IMR-90 (cell line): ENCODE measurements at places on chromosomes 6 and 20. TPM values are rescaled to one million over a fixed set of nuclear protein-coding genes. Genes with fewer than 3 reads are reported as not detected.

The RIPOR3 gene
- 0.28 and 0.54 TPM in 2 replicates for total RNA-seq

The RUNX2 gene
- 2.3 and 3.1 TPM in 2 replicates for total RNA-seq

The HLA-DOB gene
- 0.28 and 0.36 TPM in 2 replicates for total RNA-seq

The GTSF1L gene
- total RNA-seq: not detected in 2 replicates

The PLEKHG1 gene
- total RNA-seq: 0.28 and 0.36 TPM in 2 replicates

The TMC2 gene
- not detected in 2 replicates for total RNA-seq

The LPA gene
- not detected in 2 replicates for total RNA-seq

The SLC4A11 gene
- total RNA-seq: 0.28 and 0.36 TPM in 2 replicates

The WFDC5 gene
- not detected in 2 replicates for total RNA-seq

The ARID1B gene
- total RNA-seq: 14.5 and 22.8 TPM in 2 replicates

The NANP gene
- 7.2 and 10.0 TPM in 2 replicates for total RNA-seq

The ENPP4 gene
- under 0.01 TPM in 2 replicates for total RNA-seq

The SRPK1 gene
- 44.6 and 92.8 TPM in 2 replicates for total RNA-seq

The TCF19 gene
- total RNA-seq: 14.2 and 14.4 TPM in 2 replicates

The PDYN gene
- not detected in 2 replicates for total RNA-seq

The BICRAL gene
- total RNA-seq: 4.7 and 6.1 TPM in 2 replicates

The C20orf96 gene
- total RNA-seq: 1.1 and 2.0 TPM in 2 replicates

The SPDEF gene
- not detected in 2 replicates for total RNA-seq

The RNF182 gene
- total RNA-seq: 6.4 and 9.1 TPM in 2 replicates

The FOXP4 gene
- 0.72 and 0.83 TPM in 2 replicates for total RNA-seq

The POLR3F gene
- total RNA-seq: 5.7 and 10.0 TPM in 2 replicates

The GPRC6A gene
- not detected in 2 replicates for total RNA-seq

The WFDC12 gene
- not detected in 2 replicates for total RNA-seq

The HEY2 gene
- total RNA-seq: not detected in 2 replicates

The GINS1 gene
- 6.6 and 12.2 TPM in 2 replicates for total RNA-seq

The WFDC9 gene
- not detected in 2 replicates for total RNA-seq

The MUC22 gene
- total RNA-seq: not detected in 2 replicates

The RAB23 gene
- 13.3 and 28.9 TPM in 2 replicates for total RNA-seq

The LTB gene
- total RNA-seq: not detected in 2 replicates

The RAET1G gene
- 1.3 and 2.2 TPM in 2 replicates for total RNA-seq

The PRKN gene
- 0.18 and 0.28 TPM in 2 replicates for total RNA-seq

The AURKA gene
- total RNA-seq: 83.3 and 88.0 TPM in 2 replicates

The AKAP12 gene
- total RNA-seq: 118 and 176 TPM in 2 replicates

The SMPD2 gene
- 8.3 and 9.0 TPM in 2 replicates for total RNA-seq

The PTGIS gene
- total RNA-seq: 1.1 and 1.6 TPM in 2 replicates

The SH3BGRL2 gene
- total RNA-seq: 5.6 and 9.7 TPM in 2 replicates

The CALHM5 gene
- 10.6 and 10.8 TPM in 2 replicates for total RNA-seq
